Nucleus accumbens (tissue), 56 donors: ENCODE measurements at places on chromosomes 7 and 10.

GRCh38 chr7:30877015-30877769 is 34.5 kb upstream of the AQP1 start:
- no peak for DNase-seq

DNA sequence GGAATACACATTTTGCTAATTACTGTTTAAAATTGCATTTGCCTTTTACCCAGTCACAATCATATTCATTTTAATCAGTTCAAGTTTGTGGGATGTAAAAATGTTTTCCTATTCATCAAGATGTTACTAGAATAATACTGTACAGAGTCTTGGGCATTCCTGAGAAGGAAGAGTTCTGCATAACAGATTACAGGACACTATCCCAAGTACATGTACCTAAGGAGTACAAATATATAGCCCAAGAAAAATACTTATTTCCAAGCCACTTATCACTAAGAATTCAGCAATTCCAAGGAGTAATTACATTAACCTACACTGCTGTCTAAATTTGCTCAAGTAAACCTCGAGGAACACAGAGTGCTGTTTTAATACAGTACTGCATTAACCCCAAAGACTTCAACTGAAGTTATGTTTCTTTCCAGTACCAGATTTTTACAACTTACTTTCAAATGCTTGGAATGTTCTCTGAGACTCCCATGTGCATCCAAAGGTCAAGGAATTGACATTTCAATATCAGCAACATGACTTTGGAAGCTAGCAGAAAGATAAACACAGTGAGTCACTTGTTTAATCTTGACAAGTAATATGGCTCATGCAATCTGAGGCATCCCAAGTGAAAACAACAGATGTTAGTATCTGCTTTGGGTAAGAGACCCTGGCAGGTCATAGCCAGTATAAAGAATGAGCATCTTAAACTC is 125.4 kb upstream of the BET1 start:
- no peak for DNase-seq

DNA sequence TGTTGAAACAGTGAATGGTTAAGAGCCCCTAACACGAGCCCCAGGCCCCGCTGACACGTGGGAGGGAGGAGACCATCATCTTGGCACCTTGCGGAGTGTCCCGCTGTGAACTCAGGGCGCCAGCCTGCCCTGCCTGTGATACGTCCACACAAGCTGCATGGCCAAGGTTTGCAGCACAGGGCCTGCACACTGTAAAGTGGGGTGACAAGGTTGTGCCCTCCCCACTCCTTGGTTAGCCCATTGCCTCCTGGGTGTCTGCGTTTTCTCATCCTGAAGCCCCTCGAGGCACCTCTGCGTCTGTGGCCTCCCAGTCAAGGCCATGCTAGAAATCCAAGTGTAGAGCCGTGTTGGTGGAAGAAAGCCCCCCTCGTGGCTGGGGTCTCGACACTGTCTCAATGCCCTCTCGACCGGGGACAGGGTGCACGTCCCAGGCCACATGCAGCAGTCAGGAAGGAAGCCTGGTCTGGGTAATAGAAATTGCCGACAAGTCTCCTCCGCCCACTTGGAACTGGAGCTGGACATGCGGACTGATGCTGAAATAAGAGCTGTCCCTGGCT is 192.1 kb downstream of the DNAJB6 start:
- DNase-seq = no peak

- no peak for DNase-seq
These were observed 65.2 kb downstream of the COL13A1 start for GRCh38 chr10:69866688-69867461.

- DNase-seq = no peak
These were observed 41.3 kb downstream of the AVL9 start for GRCh38 chr7:32536585-32536984.

DNA sequence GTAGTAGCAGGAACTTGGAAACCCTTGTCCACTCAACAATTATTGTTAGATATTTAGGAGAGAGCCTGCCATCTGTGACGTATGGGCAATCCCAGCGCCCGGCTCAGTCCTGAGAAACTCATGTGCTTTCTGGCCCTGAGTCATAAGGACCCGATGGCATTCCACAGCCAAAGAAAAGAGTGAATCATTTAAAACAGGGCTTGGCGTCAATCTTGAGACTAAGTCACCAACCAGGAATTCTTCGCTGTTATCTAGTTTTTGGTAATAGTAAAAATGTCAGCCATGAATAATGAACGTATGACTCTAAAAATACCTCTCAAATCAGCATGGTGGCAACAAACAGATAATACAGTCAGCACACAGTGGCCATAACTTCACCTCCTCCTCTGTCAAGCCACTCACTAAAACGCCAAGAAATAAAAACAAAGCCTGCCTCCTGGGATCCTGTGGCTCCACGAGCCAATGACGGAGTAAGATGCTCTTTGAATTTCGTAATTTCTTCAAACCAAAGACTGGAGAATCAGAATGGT is 140.8 kb downstream of the ADAM12 start:
- no peak for DNase-seq

GRCh38 chr10:12588091-12588860 is 238.9 kb downstream of the CAMK1D start:
- DNase-seq = no peak

- no peak for DNase-seq
These were observed 53.8 kb upstream of the CPXM2 start for GRCh38 chr10:123945325-123945920.

GRCh38 chr10:19970717-19971116 is 154.5 kb downstream of the PLXDC2 start:
- DNase-seq = no peak

GRCh38 chr7:80533287-80533686 is 21.4 kb upstream of the GNAT3 start:
- no peak for DNase-seq

DNA sequence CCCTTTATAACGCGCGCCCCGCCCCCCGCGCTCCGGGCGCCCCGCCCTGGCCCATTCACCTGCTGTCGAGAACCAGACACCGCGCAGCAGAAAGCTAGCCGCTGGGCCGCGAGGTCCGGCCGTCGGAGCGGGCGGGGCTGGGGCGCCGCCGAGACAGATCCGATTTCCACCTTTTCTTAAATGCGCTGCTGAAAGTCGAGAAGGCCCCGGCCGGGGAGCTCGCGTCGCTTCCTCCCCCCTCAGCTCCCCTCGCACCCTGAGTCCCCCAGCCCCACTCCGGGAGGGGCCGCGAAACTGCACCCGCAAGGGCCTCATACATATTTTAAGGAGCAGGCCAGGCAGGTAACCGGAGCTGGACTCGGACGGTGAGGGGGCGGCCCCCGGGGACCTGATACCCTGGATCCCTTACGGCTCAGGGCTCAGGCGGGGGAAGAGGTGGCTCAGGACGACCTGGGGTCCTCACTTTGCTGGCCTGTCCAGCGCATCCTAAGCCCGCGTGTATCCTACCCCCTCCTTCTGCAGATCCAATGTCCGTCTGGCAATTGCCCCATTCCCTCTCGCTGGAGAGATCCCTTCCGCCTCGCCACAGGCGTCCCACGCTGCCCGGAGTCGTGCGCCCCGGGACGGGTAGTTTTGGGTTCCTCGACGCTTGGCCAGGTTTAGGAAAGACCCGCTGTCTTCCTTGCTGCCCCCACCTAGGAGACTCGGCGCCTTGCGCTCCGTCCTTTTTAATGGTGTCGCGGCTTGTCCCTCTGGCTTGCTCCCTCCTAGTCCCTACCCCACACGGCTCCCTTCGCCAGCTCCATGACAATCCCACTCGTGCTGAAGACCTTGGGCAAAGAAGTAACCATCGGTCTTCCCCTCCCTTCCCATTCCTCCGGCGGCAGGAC is 170.6 kb downstream of the UBE2H start:
- DNase-seq = no peak

DNA sequence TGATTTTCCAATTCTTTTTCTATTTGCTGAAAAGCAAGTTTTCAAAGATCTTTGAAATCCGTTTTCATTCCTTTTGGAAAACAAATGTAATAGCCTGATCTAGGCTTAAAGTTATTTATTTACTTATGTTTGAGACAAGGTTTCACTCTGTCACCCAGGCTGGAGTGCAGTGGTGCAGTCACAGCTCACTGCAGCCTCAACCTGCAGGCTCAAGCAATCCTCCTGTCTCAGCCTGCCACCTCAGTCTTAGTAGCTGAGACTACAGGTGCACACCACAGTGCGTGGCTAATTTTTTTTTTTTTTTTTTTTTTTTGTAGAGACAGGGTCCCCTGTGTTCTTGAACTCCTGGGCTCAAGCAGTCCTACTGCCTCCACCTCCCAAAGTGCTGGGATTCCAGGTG is 4.6 kb downstream of the ST7 start:
- DNase-seq = no peak

- no peak for DNase-seq
These were observed 35.9 kb downstream of the TSPAN15 start for GRCh38 chr10:69486922-69487730.

GRCh38 chr10:86598151-86598550 is 56.2 kb upstream of the OPN4 start:
- no peak for DNase-seq

- DNase-seq = no peak
These were observed 124.0 kb downstream of the TRRAP start for GRCh38 chr7:99002148-99002826.

DNA sequence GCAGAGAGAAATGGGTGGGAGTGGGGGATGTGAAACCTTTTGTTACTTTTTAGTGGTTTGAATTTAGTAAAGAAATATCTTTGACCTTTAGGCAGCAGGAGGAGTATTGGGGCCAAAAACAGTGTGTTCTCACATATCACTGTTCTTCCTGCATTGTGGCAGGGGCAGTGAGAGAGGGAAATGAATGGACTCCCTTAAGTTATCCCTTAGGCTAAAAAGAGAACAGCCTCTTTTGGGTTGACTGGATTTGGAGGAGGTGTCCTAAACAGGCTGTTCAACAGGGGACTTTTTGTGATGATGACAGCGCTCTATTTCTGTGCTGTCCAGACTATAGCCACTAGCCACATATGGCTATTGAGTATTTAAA is 22.3 kb downstream of the ZNF775 start:
- DNase-seq = no peak

- no peak for DNase-seq
These were observed 345.0 kb upstream of the PCDH15 start for GRCh38 chr10:55146032-55146431.

- no peak for DNase-seq
These were observed 115.3 kb downstream of the PTPN20 start for GRCh38 chr10:47026301-47027107.

GRCh38 chr7:27124096-27124901 is 6.3 kb downstream of the HOXA4 start:
- no peak for DNase-seq

DNA sequence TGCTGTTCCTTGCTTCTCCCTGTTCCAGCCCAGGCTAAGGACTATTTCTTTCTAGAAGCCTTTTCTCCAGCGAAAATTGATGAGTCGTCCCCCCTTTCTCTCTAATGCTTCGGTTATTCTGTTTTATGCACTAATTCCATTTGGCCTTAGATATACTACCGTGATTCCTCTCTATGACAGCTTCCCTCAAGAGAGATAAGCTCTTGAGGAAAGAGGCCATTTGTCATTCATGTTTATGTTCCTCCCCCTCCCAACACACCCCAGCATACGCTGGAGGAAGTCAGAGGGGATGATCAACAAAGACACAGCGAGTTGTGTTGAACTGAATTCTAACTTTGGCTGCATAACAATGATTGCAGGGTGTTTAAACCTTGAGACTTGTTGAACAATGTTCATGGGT is 198.8 kb downstream of the BMPER start:
- no peak for DNase-seq
